ENCODE measurements at places on chromosomes 13 and 19. TPM values are rescaled to one million over a fixed set of nuclear protein-coding genes. Genes with fewer than 3 reads are reported as not detected.
A peak's percentile ranks its signal among the peaks of the same experiment; 100 is the strongest.

CCDC70 gene
- polyA plus RNA-seq: not detected

DNA sequence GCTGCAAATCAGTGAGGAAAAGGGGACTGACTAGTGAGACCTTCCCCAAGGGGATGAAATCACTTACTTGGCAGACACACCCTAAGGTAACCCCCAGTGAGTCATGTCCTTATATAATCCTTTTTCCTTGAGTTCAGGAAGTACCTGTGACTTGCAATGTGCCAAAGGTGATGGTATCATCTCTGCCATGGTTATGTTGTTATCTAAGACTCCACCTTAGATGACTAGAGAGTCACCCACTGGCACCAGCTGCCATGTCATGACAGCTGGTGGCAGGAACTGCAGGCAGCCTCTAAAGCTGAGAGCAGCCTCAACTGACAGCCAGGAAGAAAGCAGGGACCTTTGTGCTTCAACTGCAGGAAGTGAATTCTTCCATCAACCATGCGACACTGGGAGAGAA is 12.5 kb downstream of the PBX4 start:
- DNase-seq: no peak

GRCh38 chr13:109196948-109197347 is 567.5 kb downstream of the MYO16 start:
- DNase-seq: no peak

DNA sequence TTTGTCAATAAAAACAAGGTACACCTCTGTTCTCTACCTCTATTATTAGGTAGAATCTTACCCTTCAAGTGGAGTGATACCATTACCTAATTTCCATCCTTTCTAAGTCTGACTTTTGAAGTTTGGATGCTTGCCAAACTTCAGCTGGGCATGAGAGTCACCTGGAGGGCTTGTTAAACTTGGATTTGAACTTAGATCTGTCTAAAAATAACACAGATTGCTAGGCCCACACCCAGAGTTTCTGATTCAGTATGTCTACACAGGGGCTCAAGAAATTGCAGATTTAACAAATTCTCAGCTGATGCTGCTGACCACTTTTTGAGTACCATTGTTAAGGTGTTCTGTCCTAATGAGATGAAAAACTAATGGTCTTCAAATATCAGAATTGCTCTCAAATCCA is 512.2 kb downstream of the LMO7 start:
- no peak for DNase-seq

DNA sequence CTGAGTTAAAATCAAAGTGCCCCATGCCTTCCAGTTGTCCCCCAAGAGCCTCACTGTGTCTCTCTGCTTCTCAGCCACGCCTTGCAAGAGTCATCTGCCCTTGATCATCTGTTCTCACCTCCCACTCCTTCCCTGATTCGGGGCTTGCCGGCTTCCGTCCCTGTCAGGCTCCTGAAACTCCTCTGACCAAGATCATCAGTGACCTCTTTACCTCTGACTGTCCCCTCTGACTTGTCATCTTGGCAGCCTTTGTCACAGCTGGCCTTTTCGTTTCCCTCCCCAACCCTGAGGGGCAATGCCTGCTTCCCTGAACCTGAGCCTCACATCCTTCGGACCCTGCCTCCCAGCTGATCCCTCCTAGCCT is 66.3 kb downstream of the MAP4K1 start:
- DNase-seq: no peak

DNA sequence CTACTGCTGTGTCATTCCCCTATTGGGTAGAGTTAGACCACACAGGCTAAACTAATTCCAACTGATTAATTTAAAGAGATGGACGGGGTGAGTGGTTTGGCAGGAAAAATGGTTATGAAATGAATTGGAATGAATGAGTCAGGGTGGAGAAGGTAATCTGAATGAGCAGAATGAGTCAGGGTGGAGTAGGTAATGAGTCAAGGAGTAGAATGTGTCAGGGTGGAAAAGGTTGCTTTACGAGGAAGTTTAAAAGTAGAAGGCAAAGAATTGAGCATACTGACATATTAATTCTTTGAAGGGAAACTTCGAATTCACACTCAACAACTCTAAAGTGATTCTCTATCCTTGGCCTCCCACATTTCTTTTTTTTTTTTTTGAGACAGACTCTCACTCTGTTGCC is 12.7 kb upstream of the ZNF121 start:
- DNase-seq: no peak

DNA sequence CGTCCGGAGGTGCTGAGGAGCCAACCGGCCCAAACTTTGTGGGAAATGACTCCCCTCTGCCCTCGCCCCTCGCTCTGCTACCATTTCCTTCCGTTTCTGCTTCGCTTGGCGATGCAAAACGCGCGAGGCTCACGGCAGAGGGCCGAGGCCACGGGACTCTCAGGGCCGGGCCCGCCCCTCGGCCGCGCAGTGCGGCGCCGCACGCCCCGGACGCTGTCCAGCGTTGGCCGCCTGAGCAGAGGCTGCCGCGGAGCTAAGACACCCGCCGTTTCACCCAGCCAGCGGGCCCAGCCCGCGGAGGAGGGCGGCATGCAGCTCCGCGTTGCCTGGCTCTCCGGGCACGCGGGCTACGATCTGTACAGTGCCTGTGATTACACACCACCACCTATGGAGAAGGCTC is 2.1 kb upstream of the ZNF578 start:
- no peak for DNase-seq

DNA sequence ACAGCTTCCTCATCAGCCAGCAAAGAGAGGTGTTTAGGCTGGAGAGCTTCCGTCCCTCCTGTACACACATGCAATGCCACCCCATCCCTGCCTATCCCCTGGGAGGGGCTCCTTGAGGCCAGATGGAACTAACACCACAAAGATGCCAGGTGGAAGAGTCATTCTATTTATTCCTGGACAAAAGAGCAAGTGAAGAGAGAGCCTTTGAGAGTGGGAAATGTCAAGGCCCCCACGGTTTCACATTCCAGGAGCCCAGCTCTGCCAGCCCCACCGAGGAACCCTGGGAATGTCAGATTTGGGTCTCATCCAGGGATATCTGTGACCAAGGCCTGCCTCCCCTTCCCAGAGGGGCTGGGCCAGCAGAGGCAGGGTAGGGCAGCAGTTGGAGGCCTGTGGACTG is 30.8 kb upstream of the IGFL1 start:
- DNase-seq: no peak

- no peak for DNase-seq
Measured at GRCh38 chr13:113841353-113841650, 22.6 kb downstream of the GAS6 start.

ZNF497 gene
- polyA plus RNA-seq: 0.22 TPM

- peak; percentile 68 for DNase-seq
Measured at GRCh38 chr19:32339988-32340874, 5.2 kb upstream of the ZNF507 start.

GRCh38 chr13:51453959-51454703 is 1.3 kb upstream of the INTS6 start:
- DNase-seq: peak; percentile 29

CD22 gene
- polyA plus RNA-seq: 0.07 TPM

DNA sequence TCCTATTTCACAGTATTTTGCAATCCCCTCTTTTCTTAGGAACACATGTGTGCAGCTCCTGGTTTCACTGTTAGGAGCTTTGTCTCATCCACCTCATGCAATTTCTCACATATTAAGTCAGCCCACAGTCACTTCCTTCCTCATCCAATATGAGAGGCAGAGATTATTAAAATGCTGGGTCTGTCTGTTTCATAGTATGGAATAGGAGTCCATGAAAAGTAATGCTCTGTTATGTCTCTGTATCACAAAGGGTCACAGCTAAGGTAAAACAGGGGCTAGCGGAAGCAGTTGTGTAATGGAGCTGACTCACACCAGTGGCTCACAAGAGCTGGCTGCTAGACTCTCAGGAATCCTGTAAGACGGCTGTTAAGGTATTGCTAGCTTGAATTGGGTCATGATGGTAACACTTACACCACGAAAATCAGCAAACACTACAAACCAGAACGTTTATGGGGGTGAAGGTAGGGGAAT is 216.5 kb downstream of the EFNB2 start:
- DNase-seq: no peak

- DNase-seq: no peak
Measured at GRCh38 chr19:6358003-6358402, 3.3 kb upstream of the CLPP start.

DNA sequence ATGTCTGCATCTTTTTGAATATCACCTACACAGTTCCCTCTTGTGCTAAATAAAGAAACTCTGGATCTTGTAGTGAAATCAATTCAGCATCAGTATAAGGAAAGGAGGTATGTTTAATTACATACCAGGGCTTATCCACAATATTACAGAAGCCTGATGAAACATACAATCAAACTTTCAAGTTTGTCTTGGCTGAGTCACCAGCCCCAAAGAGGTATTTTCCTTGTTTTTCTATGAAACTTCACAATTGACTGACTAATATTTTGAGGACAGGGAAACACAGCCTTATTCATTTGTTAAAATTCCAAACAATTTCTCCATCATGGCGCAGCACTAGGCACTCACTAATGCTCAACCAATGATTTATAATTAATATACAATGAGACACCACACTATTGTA is 952.4 kb downstream of the PCDH17 start:
- DNase-seq: no peak

GRCh38 chr19:33234736-33235135 is 9.1 kb upstream of the SLC7A10 start:
- no peak for DNase-seq

MAP4K1 gene
- 0.99 TPM for polyA plus RNA-seq

C19orf73 gene
- polyA plus RNA-seq: 1.9 TPM

EFNB2 gene
- 14.1 TPM for polyA plus RNA-seq

CGB1 gene
- polyA plus RNA-seq: not detected

MZF1 gene
- 7.6 TPM for polyA plus RNA-seq

CELF5 gene
- polyA plus RNA-seq: not detected

GRCh38 chr19:1074544-1075283 is 7.7 kb downstream of the ARHGAP45 start:
- DNase-seq: peak; percentile 78

LILRB2 gene
- 2.6 TPM for polyA plus RNA-seq

F10 gene
- polyA plus RNA-seq: 15.1 TPM

DNA sequence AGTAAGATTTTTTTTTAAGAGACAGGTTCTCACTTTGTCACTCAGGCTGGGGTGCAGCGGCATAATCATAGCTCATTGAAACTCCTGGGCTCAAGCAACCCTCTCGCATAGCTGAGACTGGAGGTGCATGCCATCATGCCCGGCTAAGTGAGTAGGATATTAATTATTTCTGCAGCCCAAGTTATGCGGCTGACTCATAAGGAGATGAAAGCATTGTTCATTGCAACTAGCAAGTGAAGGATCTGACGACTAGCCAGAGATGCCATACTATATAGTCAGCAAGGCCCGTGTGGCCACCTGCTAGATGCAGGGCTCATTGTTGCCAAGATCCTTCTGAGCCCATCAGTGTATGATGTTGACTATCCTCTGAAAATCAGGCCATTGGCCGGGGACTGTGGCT is 45.2 kb downstream of the ABCC4 start:
- DNase-seq: no peak

DNA sequence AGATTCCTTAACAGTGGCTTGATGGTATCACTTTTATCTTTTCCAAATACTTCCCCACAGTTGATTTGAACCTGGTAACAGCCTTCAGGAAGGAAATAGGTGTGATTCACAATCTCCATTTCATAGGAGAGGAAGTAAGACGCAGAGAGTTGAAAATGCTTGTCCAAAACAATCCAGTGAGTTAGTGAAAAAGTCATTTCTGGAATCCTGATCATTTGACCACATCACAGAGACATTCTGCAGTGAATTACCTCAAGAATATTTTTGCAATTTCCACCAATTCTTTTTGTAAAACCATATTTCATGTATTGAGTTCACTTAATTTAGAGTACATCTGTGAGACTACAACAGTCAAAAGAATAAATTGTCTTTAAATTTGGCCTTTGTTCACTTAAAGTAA is 292.8 kb downstream of the DCLK1 start:
- no peak for DNase-seq

GRCh38 chr19:37467608-37468090 is 405 bp upstream of the ZNF569 start:
- DNase-seq: peak; percentile 3

MPV17L2 gene
- 23.0 TPM for polyA plus RNA-seq

GRCh38 chr13:43977911-43978310 is 98.2 kb downstream of the LACC1 start:
- no peak for DNase-seq

- no peak for DNase-seq
Measured at GRCh38 chr13:99040536-99041131, 62.8 kb upstream of the DOCK9 start.

GRCh38 chr13:66795636-66796035 is 434.5 kb downstream of the PCDH9 start:
- no peak for DNase-seq

GRCh38 chr13:21075379-21076249 is 14.2 kb upstream of the LATS2 start:
- DNase-seq: peak; percentile 41

DNA sequence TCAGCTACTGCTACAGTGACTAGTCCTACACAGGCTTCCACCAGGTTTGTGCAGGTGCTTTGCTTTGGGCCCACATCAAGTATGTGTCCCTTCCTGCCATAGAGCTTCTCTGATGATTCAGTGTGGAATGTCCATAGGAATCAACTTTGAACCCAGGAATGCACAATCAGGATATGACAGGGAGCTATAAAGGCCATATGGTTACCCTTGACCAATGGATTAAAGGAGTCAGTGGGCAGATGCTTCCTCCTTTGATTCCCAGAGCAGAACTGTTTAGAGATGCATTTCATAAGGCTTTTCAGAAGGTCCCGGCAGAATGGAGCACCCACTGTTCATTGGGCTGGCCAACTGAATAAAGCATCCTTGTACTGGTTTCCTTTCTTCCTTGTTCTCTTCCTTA is 145.2 kb upstream of the WASF3 start:
- no peak for DNase-seq

Data from heart right ventricle (tissue), 16 donors.